CD4-positive, CD25-positive, alpha-beta regulatory T cell (primary cell): ENCODE measurements at places on chromosomes 5 and 9.

DNA sequence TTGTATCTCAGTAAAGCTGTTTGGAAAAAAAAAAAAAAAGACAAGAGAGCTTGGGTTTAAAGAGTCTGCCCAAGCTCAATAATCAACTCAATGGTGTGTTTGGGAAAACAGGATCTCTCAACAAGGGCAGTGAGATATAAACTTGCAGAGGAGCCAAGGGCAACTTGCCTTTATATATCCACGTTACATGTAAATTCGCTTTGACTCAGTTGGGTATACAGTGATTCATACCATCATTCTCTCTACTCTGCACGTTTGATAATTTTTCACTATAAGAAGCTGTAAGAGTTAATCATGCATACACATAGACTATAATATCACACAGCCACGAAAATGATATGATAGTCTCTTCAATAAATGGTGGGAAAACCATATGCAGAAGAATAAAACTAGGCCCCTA, 24.9 kb downstream of the ADAM19 start:
- DNase-seq: no peak

DNA sequence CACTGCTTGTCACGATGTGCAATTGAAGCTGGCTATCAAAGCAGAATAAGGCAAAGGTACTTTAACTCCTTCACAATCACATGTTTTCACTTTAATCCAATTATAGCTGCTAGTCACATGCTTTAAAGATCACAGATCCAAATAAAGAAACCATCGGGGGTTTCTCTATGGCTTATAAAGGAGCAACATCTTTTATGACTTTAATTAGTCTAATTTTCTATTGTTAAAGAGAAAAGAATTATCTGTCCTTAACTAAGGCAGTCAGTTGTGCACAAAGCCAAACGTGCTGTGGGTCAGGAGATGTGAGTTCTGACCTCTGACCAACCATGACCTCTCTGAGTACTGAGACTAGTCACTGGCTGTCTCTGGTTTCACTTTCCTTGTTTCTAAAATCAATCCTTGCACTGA, 561.1 kb downstream of the RAB3C start:
- DNase-seq: no peak

- no peak for DNase-seq
Observed at GRCh38 chr5:60510049-60510448, 189.9 kb downstream of the DEPDC1B start.

- no peak for DNase-seq
Observed at GRCh38 chr5:172548311-172548731, 92.7 kb upstream of the NEURL1B start.

GRCh38 chr5:141488591-141489561, at the start of gene PCDHGC5:
Gene PCDHGC5 (plus strand): TSS chr5:141489081. CDS start chr5:141489241, 160 bp downstream.
- no peak for DNase-seq

DNA sequence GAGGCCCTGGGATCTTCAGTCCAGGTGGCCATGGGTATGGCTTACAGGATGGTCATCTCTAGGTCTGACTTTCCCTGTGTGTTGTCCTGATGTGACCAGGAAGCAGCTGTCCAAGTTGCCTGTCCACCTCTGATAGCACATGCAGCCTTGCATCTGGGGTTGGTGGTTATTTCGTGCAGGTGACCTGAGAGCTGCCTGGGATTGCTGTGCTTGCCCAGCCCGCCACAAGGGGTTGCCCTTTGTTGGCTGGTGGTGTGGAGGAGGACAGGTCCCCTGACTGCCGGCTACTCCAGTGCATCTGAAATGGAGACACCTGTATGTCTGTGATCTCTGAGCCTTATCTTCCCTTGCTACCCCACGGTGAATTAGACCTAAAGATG, 212.6 kb downstream of the ARHGAP26 start:
- DNase-seq: no peak
